ENCODE measurements at places on chromosomes 3 and 15.

GRCh38 chr15:57728436-57728835, 21.9 kb downstream of the POLR2M start:
- no peak for DNase-seq

GRCh38 chr3:64184621-64185020, 40.6 kb downstream of the PRICKLE2 start:
- no peak for DNase-seq

DNA sequence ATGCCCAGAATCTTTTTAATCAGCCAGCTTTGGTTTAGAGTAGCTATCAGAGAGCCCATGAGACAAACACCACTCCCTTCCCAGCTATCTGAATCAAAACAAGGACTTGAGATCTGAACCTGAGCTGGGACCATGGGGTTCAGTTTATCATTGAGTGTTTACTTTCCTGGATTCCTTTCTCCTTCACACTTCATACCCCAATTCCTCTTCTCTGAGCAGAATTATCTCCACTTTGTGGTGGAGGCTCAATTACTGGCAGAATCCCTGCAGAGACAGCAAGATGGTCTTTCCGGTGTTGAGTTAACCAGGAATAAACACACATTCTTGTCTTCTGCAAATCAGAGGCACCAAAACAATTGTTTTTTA, 102.4 kb downstream of the RPL22L1 start:
- no peak for DNase-seq

GRCh38 chr15:98724048-98724447, 75.7 kb downstream of the IGF1R start:
- no peak for DNase-seq

- no peak for DNase-seq
These were observed 989 bp downstream of the GNB4 start for GRCh38 chr3:179450261-179450701.

DNA sequence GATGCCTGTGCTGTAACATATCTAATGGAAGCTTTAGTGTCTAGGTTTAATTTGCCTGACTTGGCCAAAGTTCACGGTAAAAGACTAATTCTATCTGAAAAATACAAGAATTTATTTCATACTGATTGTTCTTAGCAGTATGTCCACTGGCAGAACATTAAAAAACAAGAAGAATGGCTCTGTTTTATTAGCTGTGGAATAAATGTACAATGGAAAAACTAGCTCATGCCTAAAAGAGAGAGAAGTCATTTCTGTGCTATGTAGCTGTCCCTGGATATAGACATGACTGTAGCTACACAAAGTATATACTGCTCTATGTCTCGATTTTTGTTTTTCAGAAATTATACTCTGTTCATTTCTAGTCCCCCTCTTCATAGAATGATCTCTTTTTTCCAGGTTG, 13.9 kb upstream of the VGLL3 start:
- no peak for DNase-seq

DNA sequence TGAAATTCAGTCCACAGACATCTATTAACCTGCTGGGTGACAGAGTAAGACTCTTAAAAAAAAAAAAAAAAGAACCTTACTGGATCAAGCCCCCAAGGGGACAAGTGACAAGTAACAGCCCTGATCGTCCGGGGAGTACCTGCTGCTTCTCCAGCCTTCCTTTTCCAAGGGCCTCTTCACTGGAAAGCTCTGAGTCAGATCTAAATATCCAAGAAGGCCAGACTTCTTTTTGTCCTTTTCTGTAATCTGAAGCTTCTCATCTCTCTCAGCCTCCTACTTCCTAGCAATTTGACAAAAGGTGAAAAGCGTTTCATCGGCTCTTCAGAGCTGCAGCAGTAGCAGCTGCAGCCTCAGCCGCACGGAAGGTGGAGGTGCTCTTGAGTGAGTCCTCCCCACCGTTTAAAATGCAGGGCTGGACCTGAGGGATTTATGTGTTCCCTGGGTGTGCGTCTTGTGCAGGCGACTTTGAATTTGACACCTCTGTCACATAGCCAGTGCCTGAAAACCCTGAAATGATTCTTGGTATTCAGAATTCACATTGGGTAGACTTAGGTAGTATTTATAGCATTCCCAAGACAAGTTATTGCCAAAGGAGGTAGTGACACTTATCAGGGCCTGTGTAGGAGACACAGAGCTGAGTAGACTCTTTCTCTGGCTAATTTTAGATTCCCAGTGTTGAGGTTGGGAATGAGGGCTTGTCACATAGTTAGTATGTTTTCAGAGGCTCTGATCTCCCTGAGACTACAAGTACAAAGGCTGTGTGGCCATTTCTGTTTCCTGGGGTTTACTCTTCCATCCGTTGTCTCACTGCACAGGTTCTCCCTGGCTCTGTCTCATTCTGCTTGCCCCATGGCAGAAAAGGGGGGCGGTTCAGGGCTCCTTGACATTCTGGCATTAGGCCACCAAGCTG, 291.2 kb upstream of the C2CD4B start:
- no peak for DNase-seq

GRCh38 chr3:28901018-28901417, 379.9 kb upstream of the RBMS3 start:
- DNase-seq, result no peak

DNA sequence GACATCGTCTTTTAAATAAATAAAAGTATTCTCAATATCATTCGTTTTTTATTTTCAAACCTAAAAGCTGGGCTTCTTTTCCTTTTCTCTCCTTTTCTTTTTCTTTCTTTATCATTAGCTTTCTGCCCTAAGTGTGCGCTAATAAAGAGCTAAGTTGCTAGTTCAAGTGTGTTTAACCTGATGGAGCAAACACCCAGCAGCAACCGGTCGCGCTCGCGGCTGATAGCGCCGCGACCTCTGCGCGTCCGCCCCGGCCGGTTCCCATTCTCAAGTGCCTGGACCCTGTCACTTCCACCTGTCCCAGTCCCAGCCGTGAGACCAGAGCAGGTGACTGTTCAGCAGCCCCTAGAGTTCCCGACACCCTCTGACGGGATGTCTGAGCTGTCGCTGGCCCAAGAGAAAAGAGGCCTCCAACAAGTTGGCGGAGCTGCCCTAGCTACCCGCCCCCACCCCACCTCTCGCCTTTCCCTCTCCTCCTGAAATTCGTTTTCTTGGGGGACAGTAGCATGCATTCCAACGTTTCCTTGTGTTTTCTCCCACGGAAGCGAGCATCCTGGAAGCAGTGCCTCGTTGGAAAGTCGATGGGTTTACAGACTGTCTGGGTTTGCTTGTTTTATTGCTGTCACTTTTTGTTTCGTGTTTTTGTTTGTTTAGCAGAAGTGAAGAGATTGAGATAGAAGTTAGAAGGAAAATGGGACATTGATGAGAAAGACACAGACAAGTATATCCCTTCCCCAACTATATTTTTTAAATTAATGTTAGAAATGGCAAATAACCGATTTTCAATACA, 3.1 kb upstream of the MECOM start:
- no peak for DNase-seq

DNA sequence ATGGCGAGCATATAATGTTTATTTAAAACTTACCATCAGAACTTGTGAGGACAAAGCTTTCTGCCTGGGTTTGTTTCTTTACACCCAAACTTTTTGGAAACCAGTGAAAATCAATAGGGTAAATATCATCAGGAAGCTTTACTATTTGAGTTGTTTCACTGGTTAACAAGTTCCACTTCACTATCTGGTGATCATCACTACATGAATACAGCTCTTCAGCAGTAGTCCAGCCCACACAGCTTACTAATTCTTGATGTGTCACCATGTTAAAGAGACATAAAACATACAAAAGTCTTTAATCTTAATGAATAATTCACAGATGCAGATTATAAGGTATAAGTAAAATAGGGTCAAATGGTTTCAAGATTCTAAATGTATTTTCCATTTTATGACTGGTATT, 17.6 kb downstream of the IFT80 start:
- no peak for DNase-seq

DNA sequence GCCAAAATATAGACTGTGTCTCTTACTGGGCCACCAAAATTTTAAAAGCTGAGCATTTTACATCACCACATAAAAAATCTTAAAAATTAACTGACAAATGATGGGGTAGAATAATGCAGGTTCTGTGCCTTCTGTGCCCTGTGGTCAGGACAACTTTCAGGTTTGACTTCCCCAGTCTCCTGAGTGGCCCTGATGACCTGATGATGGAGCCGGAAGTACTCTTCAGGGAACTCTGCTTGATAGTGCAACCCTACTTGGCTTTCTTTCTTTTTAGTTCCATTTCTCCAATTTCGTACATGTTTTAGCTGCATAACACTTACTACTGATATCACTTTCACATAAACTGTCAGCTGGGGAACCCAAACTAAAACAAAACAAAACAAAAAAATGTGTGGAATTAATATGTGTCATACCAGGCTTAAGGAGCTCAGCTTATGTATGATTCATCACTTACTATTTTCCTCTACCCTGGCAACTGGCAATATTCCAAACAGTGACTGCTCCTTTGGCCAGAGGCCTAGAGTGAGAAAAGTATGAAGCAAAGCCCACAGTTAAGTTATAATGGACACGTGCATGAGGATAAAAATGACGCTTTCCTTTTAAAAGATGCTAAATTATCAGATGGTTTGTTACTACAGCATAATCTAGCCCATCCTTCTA, 194.3 kb downstream of the BCHE start:
- no peak for DNase-seq

GRCh38 chr3:20905210-20905805, 719.3 kb upstream of the SGO1 start:
- DNase-seq, result no peak

- no peak for DNase-seq
These were observed 879.6 kb downstream of the AGBL1 start for GRCh38 chr15:86959254-86959653.

DNA sequence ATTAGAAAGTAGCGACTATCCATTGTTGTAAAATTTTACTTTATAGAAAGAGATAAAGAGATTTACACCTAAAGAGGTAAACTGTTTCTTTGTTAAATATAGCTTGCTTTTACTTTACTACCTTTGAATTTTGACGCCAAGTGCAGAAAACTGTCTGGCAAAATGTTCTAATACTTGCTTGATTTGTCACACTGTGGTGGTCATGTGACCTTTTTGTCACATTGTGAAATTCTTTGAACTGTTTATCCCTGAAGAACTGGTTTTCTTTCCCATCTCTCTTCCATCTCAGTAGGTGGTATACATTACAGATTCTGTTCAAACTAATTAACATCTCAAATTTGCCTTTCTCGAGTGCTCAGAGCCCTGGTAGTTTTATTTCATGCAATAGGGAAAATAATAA, 327.4 kb downstream of the NAALADL2 start:
- DNase-seq, result no peak

DNA sequence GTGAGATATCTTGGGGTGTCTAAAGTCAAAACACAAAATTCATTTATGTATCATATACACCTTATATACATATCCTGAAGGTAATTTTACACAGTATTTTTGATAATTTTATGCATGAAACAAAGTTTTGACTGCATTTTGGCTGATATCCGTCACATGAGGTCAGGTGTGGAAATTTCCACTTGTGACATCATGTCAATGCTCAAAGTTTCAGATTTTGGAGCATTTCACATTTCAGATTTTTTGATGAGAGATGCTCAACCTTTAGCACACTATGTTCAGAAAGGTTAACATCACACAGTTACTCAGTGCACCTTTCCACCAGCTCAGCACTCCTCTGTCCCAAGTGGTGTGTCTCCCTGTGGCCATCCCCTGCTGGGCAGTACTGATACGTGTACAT, 37.7 kb upstream of the CPB1 start:
- DNase-seq, result no peak

- peak; percentile 27 for DNase-seq
These were observed 36.8 kb downstream of the ATP1B3 start for GRCh38 chr3:141913150-141913811.

DNA sequence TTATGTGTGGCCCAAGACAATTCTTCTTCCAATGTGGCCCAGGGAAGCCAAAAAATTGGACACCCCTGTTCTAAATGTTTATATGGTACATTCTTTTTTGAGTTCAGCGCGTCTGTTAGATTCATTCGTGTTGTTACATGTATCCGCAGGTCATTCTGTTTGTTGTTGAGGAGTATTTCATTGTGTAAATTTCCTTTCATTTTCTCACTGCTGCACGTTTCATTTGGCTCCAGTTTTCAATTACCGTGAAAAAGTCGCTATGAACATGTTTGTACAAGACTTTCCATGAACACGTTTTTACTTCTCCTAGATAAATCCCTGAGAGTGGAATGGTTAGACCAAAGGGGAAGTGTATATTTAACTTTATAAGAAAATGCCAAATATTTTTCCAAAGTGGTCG, 7.5 kb upstream of the OPA1 start:
- no peak for DNase-seq

DNA sequence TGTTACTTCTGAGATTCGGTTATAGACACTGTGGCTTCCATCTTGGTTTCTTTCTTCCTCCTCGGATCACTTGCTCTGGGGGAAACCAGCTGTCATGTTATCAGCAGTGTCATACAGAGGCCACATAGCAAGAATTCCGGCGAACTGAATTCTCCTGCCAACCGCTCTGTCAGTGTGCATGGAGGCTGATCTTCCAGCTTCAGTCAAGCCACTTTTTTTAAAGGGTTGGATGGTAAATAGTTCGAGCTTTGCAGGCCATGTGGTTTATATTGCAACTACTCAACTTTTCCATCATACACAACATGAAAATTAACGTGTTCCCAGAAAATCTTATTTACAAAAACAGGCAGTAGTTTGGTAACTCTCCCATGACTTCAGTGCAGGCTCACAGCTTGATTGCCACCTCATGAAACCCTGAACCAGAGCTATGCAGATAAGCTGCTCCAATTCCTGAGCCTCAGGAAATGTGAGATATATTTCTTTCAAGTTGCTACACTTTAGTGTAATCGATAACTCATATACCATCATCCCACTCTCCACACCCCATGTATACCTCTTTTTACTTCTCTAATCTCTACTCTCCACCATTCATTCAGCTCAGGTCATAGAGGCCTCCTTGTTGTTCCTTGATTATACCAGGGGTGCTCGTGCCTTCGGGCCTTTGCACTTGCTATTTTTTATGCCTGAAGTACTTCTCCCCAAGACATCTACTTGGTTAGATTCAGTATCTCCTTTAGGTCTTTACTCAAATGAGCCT, 7.2 kb downstream of the RPL22L1 start:
- no peak for DNase-seq

GRCh38 chr3:32956750-32957570, 5.5 kb downstream of the CCR4 start:
- DNase-seq, result no peak

GRCh38 chr15:26864664-26865191, 2.1 kb upstream of the GABRA5 start:
- DNase-seq, result no peak

- DNase-seq, result no peak
These were observed 107.1 kb upstream of the FHIT start for GRCh38 chr3:61358364-61358763.

- no peak for DNase-seq
These were observed 464.1 kb upstream of the TPRG1 start for GRCh38 chr3:188707381-188708288.

GRCh38 chr15:41631880-41632470, 28.2 kb upstream of the MGA start:
- no peak for DNase-seq

- no peak for DNase-seq
These were observed 217.0 kb downstream of the TLE3 start for GRCh38 chr15:69880571-69881301.

Measured in stimulated activated CD4-positive, alpha-beta T cell treated with anti-CD3 and anti-CD28 coated beads, Interleukin-4, amount 100 ng/mL, for 48 hours (primary cell).